ENCODE measurements at places on chromosomes 2 and 18. TPM values are rescaled to one million over a fixed set of nuclear protein-coding genes. Genes with fewer than 3 reads are reported as not detected.

The RBM43 gene
- total RNA-seq: 3.4 TPM

The VWC2L gene
- not detected for total RNA-seq

The FEV gene
- total RNA-seq: not detected

The SERPINB12 gene
- not detected for total RNA-seq

The ZC3H8 gene
- 16.7 TPM for total RNA-seq

The SLC9A2 gene
- total RNA-seq: 0.05 TPM

The REG3G gene
- not detected for total RNA-seq

The SERPINB7 gene
- not detected for total RNA-seq

The XIRP2 gene
- not detected for total RNA-seq

The FAM228B gene
- 5.7 TPM for total RNA-seq

The CD28 gene
- 97.3 TPM for total RNA-seq

The SPATS2L gene
- 5.7 TPM for total RNA-seq

GRCh38 chr18:11020161-11020853, 129.1 kb downstream of the PIEZO2 start:
- DNase-seq: no peak

GRCh38 chr2:29698216-29698615, 223.2 kb downstream of the ALK start:
- no peak for DNase-seq

- no peak for DNase-seq
These were observed 111.7 kb upstream of the SCN1A start for GRCh38 chr2:166239548-166239947.

- no peak for DNase-seq
These were observed 1.6 kb downstream of the KCNE4 start for GRCh38 chr2:223053484-223054192.

GRCh38 chr2:74041726-74042125, 57.0 kb downstream of the TET3 start:
- no peak for DNase-seq

GRCh38 chr2:235952714-235953113, 215.5 kb downstream of the GBX2 start:
- no peak for DNase-seq

DNA sequence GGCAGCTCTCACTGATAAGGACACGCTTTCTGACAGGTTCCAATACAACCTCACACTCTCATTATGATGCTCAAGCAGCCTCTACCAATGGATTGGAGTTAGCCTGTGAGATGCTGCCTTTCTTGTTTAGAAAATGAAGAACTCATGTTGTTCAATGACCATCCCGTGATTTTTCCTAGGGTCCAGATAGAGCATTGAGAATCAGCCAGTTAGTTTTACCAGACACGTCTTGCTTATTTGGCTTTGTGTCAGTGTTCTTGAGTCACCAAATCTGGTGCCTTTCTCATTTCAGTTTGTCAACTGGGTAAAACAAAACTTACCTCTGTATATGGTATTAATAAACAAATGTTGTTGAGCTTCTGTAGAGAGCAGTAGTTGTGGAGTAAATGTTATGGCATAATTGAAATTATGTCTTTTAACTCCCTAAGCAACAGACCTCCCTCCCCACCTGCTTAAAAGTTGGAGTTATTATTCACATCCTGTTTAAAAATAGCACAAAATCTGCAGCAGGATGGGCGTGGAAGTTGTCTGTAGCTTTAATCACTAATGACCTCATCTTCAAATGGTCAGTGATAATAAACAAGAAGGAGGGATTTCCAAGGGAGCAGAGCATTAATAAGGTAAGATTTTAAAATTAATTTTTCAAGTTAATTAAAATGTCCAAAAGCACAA, 167.3 kb downstream of the HRH4 start:
- no peak for DNase-seq

DNA sequence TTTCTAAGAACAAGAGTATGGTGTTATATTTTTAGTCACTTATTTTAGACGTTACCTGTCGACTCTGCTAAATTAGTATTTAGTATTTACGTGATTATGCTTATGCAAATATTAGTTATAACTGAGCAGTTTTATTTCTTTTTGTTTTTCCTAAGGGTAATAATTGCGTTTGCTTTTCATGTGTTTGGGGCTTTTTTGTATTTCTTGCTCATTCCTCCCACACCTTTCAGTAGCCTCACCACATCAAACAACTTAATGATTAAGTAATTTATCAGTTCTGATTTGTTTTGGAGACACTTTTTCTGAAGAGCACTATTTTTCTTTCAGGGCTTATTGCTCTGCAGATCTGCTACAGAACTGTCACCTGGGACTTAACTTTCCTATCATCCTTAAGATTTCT, 7.5 kb downstream of the SLC4A1AP start:
- DNase-seq: no peak

- peak; percentile 91 for DNase-seq
These were observed 16.2 kb downstream of the ATG16L1 start for GRCh38 chr2:233267516-233268245.

GRCh38 chr2:118752762-118753429, 94.6 kb downstream of the EN1 start:
- no peak for DNase-seq

- DNase-seq: peak; percentile 57
These were observed 24.4 kb downstream of the MPHOSPH10 start for GRCh38 chr2:71154798-71155197.

GRCh38 chr2:23673830-23674679, 252.9 kb downstream of the ATAD2B start:
- no peak for DNase-seq

- DNase-seq: no peak
These were observed 36.9 kb upstream of the KCNG2 start for GRCh38 chr18:79760881-79761280.

- no peak for DNase-seq
These were observed 251.4 kb downstream of the GLI2 start for GRCh38 chr2:120986898-120987650.

- DNase-seq: no peak
These were observed 5.9 kb downstream of the PPP3R1 start for GRCh38 chr2:68246396-68246795.

DNA sequence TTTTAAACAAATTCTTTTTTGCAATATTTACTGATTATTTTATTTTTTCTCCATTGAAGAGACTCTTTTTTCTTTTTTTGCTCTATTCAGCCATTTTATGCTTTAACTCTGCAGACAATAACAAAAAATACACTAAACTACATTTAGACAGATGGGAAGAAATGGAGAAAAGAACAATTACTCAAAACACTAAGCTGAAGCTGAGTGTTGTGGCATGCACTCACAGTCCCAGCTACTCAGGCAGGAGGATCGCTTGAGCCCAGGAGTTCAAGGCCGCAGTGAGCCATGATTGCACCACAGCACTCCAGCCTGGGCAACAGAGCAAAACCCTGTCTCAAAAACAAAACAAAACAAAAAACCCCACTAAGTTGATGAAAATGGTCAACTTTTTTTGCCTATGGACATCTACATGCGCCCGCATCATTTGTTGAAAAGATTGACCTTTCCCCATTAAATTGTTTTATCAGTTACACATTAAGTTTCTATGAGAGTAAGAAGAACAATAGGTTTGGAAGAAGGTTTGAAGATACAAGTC, 43.0 kb downstream of the E2F6 start:
- DNase-seq: no peak

DNA sequence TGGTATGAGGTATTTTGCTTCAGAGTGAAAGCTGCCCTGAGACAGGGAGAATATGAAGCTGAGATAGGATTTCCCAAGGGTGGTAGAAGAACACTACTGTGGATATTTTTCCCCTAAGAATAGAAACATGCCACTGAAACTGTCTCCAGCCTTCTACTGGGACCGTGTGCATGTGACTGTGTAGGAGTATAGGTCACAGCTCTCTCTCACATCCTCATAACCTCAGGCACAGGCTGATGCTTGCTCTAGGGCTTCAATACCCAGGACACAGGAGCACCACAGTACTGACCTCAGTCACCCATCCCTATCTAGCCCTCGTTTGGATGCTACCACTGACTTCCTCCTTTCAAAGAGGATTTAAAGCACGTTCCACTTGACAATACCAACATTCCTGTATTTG, 67.2 kb downstream of the REV1 start:
- DNase-seq: no peak

GRCh38 chr2:181304011-181304844, 153.0 kb upstream of the ITGA4 start:
- peak; percentile 22 for DNase-seq

GRCh38 chr2:1497122-1497611, 83.9 kb downstream of the TPO start:
- no peak for DNase-seq

DNA sequence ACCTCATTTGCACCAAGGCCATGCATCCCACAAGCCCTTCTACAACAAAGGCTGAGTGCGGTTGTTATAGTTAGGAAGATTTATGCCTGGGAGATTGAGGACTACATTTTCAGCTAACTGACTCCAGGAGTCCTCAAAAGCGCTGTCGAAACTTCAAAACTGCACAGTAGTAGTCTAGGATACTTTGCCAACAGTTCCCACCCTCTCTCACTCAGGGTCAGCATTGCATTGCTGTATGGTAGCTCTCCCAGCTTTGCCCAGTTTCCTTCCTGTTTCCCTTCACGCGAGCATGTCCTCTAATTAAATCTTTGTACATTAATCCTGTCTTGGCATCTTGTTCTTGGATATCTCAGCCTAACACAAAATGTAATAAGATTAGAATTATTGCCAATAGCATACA, 420.6 kb upstream of the UBE2E3 start:
- DNase-seq: no peak

DNA sequence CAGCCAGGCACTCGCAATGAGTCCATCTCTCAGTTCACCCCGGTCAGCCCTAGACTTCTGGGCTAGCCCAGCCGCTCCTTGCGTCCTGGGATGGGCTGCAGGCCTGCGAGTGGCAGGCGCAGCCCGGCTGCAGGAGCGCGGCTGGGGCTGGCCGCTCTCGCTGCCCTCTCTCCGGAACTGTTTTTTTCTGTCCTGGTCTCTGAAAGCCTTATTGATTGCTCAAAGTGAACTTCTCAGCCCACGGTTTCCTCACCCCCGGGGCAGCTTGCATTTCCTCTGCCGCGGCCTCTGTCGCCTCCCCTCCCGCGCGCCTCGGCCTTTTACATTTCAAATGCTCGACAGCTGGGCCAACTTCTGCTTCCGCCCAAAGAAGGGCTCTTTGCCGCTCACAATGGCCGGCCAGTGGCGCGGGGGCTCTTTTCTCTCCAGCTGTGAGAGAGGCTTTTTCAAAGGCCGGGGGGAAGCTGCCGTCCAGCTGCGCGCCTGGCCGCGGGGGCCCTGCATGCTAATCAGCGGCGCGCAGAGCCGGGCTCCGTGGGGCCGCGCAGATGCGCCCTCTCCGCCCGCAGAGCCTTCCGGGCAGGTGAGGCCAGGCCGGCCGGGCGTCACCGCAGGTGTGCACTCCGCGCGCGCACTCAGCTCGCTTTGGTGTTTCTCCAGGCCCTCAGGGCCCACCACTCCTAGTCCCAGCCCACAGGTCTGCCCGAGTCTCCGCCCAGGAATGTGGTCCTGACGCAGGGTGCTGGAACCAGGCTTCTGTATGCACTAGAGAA, 513.8 kb downstream of the RNF144A start:
- peak; percentile 87 for DNase-seq

- no peak for DNase-seq
These were observed 126.4 kb upstream of the HNMT start for GRCh38 chr2:137837830-137838229.

DNA sequence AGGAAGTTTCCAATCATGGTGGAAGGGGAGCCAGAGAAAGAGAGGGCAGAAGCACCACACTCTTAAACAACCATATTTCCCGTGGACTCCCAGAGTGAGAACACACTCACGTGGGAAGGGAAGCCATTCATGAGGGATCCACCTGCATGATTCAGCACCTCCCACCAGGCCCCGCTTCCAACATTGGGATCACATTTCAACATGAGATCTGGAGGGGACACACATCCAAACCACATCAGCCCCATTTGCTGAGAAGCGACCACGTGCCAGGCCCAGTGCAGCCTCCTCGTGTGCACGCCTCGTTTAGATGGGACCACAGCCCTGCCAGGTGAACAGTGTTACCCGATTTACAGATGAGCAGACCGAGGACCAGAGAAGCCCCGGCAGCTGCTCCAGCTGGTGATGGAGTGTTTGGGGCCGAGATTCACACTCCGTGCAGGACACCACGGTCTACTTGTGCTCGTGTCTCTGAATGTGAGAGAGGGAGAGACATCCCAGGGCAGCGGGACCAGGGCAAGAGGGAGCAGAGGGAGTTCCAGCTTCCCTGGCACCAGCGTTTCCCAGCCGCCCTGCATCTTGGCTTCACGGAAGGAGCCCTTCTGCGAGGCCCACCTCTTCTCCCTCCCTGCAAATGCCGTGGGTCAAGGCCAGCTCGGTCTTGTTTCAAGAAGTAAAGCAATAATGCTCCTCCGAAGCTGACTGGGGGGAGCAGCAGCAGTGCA, 76.9 kb upstream of the ODC1 start:
- DNase-seq: no peak

DNA sequence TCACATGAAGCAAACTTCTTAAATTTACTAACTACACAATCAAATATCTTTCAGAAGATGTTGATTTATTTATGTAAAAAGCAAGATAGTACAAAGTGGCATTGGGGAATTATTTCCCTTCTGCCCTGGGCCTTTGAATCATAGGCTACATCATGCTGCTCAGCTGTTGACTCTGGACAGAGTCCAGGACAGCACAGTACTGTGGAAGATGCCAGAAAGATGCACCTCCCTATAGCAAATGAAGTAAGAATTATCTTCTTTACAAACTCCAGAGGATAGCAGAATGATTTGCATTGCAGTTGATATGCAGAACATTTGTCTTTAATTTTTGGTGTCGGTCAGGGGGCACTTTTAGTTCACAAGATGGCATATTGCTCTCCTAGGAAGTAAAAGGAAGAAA, 1354.5 kb upstream of the ZEB2 start:
- DNase-seq: no peak

- no peak for DNase-seq
These were observed 3.7 kb upstream of the SPEG start for GRCh38 chr2:219430633-219431615.

GRCh38 chr2:177239932-177240630, 24.4 kb downstream of the NFE2L2 start:
- peak; percentile 54 for DNase-seq

GRCh38 chr18:47901624-47902362, 28.7 kb downstream of the SMAD2 start:
- DNase-seq: no peak

DNA sequence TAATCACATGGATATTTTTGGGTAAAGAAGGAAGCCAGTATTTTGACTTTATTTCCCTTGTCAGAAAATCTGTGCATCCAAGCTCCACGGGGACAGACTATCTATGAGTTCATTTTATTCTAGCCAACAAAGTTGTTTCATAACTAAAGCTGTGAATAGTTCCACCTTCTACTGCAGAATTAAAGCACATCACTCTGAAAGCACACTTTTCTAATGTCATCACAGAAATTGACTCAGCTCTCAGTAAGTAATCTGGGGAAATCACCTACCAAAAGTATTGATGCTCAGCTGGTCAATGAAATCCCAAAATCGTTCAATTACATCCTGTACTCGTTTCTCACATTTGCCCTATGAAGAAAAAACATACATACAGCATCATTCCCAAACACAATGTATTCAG, 19.1 kb downstream of the IAH1 start:
- no peak for DNase-seq

All from activated CD8-positive, alpha-beta T cell treated with anti-CD3 and anti-CD28 coated beads for 36 hours (primary cell).